ENCODE measurements at places on chromosomes 2 and 18.

DNA sequence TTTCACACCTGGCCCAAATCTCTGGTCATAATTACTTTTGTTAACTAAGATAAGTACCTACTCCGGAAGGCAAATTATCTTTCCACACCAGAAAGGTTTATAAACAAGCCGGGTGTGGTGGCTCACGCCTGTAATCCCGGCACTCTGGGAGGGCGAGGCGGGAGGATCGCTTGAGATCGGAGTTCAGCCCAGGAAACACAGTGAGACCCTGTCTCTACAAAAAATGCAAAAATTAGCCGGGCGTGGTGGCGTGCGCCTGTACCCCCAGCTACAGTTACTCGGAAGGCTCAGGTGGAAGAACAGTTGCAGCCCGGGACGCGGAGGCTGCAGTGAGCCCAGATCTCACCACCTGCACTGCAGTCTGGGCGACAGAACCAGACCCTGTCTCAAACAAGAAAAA, 2.1 kb downstream of the PUM2 start:
- DNase-seq: peak; percentile 26

- no peak for DNase-seq
Observed at GRCh38 chr2:237754626-237755248, 43.8 kb upstream of the RBM44 start.

- DNase-seq: no peak
Observed at GRCh38 chr2:189821953-189822748, 37.9 kb downstream of the PMS1 start.

DNA sequence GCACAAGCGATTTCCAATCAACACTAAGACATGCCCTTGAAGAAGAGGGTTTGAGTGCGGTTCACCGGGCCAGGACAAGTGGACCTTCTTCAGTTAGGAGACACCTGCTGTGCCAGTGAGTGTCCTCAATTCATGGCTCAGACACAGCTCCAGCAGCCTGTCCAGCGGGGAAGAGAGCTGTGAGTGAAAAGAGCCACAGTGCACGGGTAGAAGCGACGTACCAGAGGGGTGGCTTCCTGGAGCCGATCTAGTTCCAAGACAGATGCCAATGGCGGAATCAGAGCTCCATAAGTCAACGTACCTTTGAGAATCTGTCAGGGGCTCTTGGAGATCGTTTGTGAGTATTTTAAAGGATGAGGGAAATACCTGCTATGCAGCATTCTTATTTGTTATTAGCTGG, 119.9 kb upstream of the SALL3 start:
- no peak for DNase-seq

GRCh38 chr2:165185633-165186032, 18.2 kb downstream of the SCN3A start:
- no peak for DNase-seq

DNA sequence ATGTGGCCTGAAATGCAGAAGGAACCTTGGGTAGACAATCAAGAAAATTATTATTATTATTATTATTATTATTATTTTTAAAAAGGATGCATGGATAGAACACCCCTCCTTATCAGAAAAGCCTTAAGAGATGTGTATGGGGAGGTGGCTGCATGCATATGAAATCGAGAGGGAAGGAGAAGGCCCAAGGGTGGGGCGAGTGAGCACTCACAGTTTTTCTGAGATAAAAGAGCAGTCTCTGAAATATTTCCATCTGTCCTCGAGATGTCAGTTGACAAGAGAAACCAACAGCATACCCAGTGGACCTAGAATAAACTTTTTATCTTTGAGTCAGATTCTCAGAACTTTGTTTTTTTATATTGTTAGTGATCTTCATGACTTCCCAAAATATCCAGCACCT, 282.9 kb downstream of the GPD2 start:
- DNase-seq: no peak

- peak; percentile 22 for DNase-seq
Observed at GRCh38 chr2:227748079-227748478, 2.4 kb downstream of the SCYGR8 start.

GRCh38 chr2:163182764-163183354, 344.3 kb upstream of the KCNH7 start:
- no peak for DNase-seq

DNA sequence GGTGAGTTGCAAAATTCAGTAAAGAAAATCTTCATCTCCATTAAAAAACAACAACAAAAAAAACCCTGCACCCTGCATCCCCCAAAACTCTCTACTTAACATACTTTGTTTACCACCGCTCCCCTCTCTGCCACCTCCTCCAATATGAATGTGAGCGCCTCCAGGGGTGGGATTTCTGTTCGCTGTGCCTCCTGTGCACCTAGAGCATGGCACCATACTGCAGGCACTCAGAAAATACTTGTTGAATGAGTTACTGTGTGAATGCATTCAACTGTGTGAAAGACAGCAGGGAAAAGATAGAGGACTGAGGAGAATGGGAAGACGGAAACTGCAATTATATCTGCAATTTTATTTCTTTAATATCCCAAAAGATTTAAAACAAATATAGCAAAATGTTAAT, 4.5 kb downstream of the CEBPZ start:
- DNase-seq: no peak

- DNase-seq: no peak
Observed at GRCh38 chr2:138321458-138321857, 180.1 kb upstream of the SPOPL start.

DNA sequence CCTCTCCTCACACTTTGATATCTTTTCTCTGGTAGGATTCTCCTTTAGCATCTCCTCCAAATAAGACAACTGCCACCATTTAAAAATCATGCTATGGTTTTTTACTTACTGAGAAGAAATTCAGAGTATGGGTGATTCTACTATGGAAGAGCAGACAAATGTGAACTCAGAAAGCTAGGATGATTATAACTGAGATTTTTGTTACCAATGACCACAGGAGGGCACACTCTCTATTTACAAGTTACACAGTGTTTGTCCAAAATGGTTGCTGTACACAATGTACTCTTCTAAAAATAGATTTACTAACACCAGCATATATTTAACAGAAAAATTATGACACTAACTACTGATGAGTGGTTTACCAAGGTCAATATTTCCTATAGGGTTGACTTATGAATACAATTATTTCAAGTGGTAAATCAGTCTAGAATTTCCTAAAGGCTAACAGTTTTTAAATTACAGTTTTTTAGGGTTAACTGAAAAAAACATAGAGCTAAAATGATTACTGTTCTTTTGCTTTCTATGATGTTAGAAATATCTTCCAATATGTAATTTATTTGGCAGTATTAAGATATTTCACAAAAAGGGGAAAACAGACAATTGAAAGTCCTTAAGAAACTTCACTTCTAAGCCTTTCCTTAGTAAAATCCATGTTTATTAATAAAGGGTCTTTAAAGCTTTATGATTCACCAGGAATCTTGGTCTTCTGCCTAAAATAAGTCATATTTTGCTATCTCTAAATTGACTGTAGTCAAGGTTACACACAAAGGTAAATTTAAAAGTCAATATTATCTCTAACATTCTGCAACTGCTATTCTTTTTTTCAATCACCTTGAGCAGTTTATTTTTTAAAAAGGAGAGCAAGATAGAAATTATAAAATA, 57.2 kb downstream of the MAP4K3 start:
- no peak for DNase-seq

- no peak for DNase-seq
Observed at GRCh38 chr2:120510751-120511395, 164.9 kb downstream of the INHBB start.

Data from activated CD8-positive, alpha-beta T cell treated with anti-CD3 and anti-CD28 coated beads for 36 hours (primary cell).